Ascending aorta (tissue), 2 donors: ENCODE measurements at places on chromosomes 12 and 14. TPM values are rescaled to one million over a fixed set of nuclear protein-coding genes. Genes with fewer than 3 reads are reported as not detected.

DNA sequence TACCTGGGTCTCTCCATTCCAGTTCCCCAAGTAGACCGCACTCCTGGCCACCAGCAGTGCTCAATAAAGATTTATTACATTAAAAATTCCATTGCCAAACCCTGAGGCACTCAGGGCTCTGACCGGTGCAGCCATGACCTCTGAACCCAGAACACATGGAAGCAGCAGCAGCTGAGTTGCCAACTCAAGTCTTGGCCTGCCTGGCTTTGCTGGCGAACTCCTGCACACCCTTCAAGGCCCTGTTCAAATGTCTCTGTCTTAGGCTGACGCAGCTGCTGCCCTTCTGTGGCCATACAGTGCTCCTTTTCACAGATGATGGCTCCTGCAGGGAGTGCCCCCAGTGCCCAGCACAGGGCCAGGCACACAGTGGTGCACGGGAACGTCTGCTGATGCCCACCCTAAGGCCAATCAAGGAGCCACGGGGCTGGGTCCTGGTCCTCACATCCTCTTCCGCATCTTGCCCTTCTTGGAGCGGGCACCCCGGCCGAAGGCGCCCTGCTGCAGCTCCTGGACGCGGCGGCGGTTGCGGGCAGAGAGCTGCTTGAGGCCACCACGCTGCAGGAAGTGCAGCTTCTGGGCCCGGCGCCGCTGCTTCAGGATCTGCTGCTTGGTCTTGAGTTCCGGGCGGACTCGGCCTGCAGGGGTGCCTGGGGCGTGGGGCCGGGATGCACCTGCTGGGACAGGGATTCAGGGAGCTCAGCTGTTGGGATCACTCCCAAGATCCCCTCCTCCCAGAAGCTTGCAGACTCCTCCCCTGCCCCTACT lies 9.1 kb downstream of the CFAP73 start:
- DNase-seq: no peak

PLD4 gene
- total RNA-seq: not detected

CLEC9A gene
- not detected for total RNA-seq

- DNase-seq: peak; percentile 83
Observed at GRCh38 chr12:47949441-47950341, 13.7 kb upstream of the TMEM106C start.

DNA sequence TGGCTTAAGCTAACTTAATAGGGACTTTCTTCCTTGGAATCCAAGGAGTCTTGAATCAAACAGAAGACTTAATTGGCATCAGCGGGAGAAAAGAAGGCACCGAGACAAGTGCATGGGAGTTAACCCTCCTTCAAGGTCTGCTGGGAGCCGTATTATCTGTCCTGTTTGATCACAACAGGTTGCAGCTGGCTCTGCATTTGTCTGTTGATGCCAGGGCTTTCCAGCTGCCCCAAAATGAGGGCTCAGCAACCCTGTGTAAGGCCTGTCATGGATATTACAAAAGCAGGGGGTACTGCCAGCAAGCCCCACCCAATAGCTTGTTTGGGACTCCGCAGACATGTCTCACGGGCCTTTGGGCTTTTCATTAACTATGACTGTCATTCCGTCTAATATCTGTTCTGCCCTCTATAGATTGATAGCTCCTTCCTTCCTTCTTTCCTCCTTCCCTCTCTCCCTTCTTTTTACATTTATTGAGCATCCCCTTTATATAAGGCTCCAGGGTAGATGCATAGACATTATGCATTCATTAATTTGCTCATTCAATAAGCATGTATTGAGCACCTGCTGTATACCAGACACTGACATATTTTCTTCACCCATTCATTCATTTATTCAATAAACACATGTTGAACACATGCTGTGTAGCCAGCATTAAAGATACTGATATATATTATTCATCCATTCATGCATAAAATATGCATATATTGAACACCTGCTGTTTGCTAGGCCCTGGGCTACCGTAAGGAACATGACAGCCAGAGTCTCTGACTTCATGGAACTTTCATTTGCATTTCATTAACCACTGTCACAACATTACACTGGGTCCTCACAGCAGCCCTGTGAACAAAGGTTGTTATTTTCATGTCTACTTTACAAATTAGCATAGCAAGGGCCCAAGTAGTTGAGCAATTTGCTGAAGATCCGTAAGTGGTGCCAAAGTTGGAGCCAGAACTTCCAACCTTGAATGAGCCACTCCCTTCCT lies 56.2 kb downstream of the SVOP start:
- DNase-seq: no peak

PMEL gene
- total RNA-seq: not detected

GRCh38 chr12:60805364-60805763 lies 1209.5 kb downstream of the SLC16A7 start:
- DNase-seq: no peak

DNA sequence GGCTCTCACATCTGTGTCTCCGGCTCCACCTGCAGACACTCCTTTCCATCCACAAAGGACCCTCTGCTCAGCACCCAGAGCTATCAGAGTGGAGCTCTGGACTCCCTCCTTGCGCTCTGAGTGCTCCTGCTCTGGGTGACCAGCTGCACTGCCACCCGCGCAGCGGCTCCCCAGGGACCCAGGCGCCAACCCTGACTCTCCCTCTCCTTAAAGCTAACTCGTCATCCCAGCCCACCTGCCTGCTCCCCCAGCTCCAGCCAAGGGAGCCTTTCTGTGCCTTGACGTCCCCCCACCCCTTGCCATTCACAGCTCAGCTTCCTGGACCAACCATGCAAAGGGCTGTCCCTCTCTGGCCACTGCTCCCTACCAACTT lies 99.0 kb downstream of the SETD3 start:
- DNase-seq: no peak

SPIC gene
- total RNA-seq: not detected

GRCh38 chr12:53328043-53328435 lies 6.6 kb upstream of the AAAS start:
- no peak for DNase-seq

GRCh38 chr14:94288610-94289465 lies 4.2 kb downstream of the SERPINA10 start:
- DNase-seq: no peak

PLXNC1 gene
- total RNA-seq: 1.8 TPM

TOMM20L gene
- not detected for total RNA-seq

DNA sequence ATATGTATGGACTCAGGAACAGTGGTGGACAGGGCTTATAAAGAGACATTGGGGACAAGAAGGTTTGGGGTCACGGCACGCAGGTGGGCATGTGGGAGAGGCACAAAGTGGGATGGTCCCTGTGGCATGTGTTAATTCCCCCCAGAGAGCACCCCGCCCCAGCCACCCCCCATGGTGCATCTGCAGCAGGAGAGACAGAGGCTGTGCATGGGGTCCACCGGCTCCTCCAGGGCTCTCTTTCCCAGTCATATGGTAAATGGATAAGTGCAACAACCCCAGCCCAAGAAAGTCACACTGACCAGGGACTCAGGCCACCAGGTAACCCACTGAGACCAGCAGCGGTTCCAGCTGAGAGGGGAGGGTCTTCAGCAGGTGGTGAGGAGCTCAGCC lies 242.1 kb downstream of the BCL11B start:
- peak; percentile 40 for DNase-seq

GRCh38 chr14:76121089-76121748 lies 30.5 kb upstream of the GPATCH2L start:
- no peak for DNase-seq

DNA sequence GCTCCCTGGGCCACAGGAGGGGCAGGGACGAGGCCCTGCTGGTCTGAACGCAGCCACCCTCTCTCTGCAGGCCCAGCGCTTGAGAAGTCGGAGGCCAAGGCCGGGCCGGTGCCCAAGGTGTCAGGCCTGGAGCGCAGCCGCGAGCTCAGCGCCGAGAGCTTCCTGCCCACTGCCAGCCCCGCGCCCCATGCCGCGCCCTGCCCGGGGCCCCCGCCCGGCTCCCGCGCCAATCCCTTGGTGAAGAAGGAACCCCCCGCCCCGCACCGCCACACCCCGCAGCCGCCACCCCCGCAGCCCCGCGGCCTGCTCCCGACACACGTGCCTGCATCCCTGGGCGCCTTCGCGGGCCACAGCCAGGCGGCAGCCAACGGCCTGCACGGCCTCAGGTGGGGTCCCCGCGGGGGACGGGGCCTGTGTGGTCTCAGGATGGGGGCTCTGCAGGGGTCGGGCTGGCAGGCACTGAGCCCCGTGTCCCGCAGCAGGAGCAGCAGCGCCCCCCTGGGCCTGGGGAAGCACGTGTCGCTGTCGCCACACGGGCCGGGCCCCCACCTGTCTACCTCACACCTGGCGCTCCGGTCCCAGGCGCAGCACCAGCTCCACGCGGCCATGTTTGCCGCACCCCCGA lies 40.4 kb downstream of the LRCOL1 start:
- no peak for DNase-seq

- no peak for DNase-seq
Observed at GRCh38 chr12:112456029-112456428, 37.3 kb downstream of the PTPN11 start.

- DNase-seq: no peak
Observed at GRCh38 chr12:80107221-80107620, 7.9 kb downstream of the OTOGL start.

HOXC11 gene
- total RNA-seq: 0.32 TPM
